Activated CD8-positive, alpha-beta memory T cell treated with anti-CD3 and anti-CD28 coated beads for 1 hour (primary cell): ENCODE measurements at places on chromosomes 11 and 22.

GRCh38 chr11:65274735-65275682 lies 13.2 kb downstream of the POLA2 start:
- no peak for DNase-seq

DNA sequence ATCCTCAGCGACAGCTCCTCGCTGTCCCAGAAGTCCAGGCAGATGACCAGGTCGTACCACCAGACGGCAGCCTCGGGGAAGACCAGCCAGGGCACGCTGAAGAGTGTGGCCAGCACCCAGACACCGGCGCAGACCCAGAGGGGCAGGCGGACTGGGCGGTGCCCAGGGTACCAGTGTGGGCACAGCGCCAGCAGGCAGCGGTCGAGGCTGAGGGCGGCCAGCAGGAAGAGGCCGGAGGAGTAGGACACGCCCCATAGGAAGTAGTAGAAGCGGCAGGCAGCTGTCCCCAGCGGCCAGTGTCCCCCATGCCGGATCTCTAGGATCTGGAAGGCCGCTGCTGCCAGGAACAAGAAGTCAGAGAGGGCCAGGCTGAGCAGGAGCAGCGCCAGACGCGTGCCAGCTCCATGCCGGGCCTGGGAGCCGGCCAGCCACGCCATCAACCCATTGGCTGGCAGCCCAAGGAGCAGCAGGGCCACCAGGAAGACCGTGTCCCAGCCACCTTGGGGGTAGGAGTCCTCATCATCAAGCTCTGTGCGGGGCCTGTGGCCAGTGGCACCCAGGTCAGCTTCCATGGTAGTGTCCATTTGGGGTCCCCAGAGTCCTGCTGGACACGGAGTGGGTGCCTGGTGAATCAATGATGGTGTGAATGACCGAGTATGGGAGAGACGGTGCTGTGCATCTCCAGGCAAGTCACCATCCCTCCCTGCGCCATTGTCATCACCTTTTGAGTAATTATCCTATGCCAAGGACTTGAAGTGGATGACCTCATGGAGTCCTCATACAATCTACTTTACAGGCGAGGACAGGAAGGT lies at the start of gene GPR152:
Gene GPR152, minus strand, starts transcription at position 589 of the 812 bp plus-strand sequence. Its CDS starts 5 bp downstream, at position 584.
- no peak for DNase-seq

DNA sequence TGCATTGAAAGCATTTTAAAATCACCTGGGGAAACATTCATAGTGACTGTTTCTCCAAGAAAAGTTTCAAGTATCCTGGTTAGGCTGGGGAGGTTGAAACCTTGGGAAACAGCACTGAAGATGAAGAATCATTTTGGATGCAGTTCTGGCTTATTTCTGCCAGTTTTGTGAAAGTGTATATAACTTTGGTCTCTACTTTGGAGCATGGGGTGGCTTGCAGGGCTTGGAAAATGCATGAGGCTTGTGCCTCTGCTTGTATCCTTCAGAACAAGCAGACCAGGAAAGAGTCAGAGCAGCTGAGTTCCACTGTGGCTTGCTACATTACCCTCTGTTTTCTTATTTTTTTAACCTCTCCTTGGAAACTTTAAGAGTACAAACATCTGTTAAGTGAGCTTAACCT lies 19.5 kb downstream of the SLC5A12 start:
- DNase-seq = no peak

GRCh38 chr11:33480626-33481025 lies 220.0 kb downstream of the C11orf91 start:
- DNase-seq = no peak

- DNase-seq = no peak
Measured at GRCh38 chr11:74102321-74102720, 68.5 kb downstream of the C2CD3 start.

GRCh38 chr11:2387266-2387987 lies 10.3 kb downstream of the CD81 start:
- DNase-seq = no peak

DNA sequence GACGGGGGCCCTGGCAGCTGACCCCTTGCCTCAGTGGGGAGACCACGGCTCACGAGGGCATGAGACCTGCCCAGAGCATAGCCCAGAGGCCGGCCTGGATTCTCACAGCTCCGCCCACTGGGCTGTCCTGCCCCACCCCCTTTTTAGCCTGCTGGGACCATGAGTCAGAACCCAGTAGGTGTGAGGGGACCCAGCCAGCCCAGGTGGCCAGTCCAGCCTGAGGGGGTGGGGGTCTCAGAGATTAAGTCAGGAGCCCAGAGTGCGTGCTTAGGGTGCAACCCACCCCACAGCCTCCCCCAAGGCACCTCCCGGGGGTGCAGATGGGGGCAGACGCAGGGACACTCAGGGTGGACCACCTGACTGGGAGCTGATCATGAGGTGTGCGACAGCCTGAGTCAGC lies 40.1 kb upstream of the PPARA start:
- no peak for DNase-seq

- no peak for DNase-seq
Measured at GRCh38 chr22:26318975-26319374, 110.1 kb upstream of the ASPHD2 start.

GRCh38 chr22:48491451-48491941 lies 1336.2 kb downstream of the BRD1 start:
- DNase-seq = no peak

- no peak for DNase-seq
Measured at GRCh38 chr11:128412847-128413791, 174.2 kb downstream of the ETS1 start.

GRCh38 chr11:132639986-132640385 lies 892.3 kb downstream of the OPCML start:
- no peak for DNase-seq

DNA sequence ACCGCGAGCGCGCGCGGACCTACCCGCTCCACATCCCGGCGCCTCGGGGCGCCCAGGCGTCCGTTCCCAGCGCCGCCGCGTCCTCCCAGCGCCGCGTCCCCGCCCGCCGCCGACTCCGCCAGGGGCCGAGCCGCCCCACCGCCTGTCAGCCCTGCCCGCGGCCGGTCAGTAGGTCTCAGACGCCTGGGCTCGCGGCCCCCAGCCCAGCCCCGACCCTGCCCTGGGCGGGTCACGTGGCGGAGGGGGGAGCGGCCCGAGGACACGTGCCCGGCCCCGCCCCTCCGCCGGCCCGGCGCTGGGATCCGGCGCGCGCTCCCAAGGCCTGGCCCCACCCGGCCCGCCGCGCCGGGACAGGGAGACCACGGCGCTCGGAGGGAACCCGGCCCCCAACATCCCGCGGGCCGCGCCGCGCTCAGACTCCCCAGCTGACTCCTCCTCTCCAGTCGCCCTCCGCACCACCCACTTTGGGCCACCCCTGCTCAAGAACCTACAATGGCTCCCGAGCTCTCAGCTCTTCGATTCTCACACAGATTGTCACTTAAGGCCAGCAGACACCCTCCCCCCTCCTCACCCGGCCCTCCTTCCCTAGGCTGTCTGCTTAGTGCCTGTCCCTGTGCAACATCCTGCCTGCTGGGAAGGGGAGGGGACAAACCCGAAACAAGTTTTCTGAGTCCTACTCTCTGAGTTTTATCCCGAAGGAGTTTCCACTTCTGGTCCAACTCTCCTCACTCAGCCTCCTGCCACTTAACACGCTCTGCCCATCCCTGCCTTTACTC lies at the start of gene RAB3IL1:
Gene RAB3IL1, minus strand, starts transcription at position 233 of the 776 bp plus-strand sequence. Its CDS starts 199 bp downstream, at position 34.
- DNase-seq = no peak

GRCh38 chr11:12927886-12928285 lies 81.2 kb upstream of the RASSF10 start:
- no peak for DNase-seq

GRCh38 chr11:124840666-124841065 lies 24.6 kb upstream of the ROBO3 start:
- DNase-seq = no peak

DNA sequence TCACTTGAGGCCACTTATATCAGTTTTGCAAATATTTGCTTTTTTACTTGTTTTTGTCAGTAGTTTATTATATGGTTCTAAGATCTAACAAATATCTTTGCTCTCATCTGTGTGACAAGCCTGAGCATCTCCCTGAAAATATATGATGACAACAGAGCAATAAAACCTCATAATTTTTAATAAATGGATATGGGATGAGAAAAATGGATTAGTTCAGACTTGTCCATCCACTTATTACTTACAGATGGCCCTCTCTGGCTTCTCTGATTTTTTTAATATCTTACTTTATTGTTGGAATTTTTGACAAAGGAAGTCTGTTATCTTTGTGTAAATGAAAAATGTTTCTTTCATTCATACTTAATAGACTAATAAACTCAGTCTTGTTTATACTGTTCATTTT lies 491.4 kb upstream of the RAG2 start:
- DNase-seq = no peak

DNA sequence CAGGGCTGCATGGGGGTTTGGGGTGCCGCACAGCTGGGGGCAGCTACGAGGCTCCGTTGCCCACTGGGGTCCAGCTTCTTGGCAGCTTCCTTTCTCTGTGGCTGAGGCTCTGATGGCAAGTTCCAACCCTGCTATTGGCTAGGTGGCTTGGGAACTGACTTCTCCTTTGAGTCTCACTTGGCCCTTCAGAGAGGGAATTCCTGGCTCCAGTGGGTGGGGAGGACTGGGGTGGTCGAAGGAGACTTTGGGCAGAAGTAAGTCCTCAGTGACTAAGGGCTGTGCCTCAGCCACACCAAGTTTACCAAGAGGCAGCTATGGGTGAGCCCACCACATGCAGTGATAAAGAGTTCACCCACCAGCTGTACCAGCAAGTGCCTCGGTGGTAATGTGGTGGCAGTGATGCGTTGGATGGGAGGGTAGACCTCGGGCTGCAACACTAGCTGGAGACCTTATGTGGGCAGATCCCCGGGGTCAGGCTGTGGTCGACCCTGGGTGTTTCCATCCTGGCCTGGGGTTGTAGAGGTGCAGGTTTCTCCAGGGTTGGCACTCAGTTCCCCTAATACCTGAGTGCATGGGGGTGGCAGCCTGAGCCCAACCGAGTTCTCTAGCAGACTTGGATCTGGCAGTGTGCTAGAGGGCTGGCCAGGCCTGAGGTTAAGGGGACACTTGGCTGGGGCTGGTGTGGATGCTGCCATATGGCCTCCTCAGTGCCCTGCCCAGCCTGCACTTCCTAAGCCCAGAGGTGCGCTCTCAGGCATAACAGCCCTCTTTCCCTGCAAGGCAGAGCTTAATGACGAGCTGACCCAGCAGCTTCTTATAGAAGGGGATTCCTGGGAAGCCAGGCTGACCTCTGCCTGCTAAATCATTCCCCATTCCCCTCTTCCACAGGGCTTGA lies 197.0 kb upstream of the CADM1 start:
- no peak for DNase-seq
